ENCODE measurements at places on chromosomes 7 and 10.

- no peak for DNase-seq
These were observed 203.5 kb upstream of the PHF14 start for GRCh38 chr7:10770176-10770575.

- DNase-seq, result no peak
These were observed 276.0 kb downstream of the ARL4A start for GRCh38 chr7:12963435-12963834.

DNA sequence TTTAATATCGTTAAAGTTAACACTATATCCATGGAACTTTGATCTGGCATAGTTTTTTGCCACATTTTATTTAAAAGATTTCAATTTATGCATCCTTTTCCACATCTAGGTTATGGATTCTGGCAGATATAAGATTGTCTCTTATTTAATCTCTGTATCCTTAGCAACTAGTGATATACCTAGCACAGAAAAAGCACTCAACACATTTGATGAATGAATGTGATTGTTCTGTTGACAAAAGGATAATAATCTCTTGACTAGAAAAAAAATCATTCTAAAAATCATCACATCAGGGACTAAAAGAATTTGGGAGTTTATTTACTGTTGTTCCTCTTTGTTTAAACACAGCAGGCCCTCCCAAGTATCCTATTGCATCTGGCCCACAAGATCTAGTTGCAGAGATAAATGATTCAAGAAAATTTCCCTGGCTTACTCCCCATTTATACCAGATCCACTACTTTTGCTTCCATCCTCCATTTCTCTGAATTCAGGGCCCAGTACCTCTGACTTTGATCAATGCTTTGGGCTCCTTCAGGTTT lies 84.0 kb upstream of the C1GALT1 start:
- no peak for DNase-seq

- DNase-seq, result no peak
These were observed 266.5 kb upstream of the NPY start for GRCh38 chr7:24017519-24017918.

DNA sequence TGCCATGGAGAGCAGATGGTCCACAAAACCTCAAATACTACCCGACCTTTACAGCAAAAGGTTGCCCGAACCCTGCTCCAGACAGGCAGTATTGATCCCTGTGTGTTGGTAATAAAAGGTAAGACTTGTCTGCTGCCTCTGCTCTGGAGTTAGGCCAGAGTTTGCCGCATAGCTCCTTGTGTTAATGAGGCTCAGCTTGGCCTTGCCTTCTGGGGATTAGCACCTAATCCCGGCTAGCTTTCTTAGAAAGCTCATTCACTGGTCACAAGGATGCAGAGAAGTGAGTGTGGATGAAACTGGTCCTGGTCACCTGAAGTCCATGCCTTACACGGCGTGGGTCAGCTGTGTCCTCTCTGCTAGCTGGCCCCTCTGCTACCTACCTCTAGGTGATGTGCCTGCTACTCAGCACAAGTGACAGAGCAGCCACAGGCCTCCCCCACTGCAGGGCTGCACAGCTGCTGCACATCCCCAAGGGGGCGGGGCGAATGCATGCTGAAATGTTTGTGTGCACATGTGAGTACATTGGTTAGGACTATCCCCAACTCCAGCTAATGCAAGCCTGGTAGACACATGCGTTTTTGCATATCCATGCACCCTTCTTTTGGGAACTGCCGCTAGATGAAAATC lies 31.7 kb upstream of the SYPL1 start:
- DNase-seq, result no peak

GRCh38 chr7:15891151-15891881 lies 204.8 kb upstream of the MEOX2 start:
- peak; percentile 78 for DNase-seq

- DNase-seq, result no peak
These were observed 72.6 kb downstream of the PDSS1 start for GRCh38 chr10:26770069-26770468.

GRCh38 chr10:122503012-122503411 lies 41.7 kb downstream of the HTRA1 start:
- DNase-seq, result no peak

GRCh38 chr10:133225707-133226191 lies 4.3 kb upstream of the UTF1 start:
- DNase-seq, result no peak

- DNase-seq, result no peak
These were observed 27.0 kb downstream of the AUTS2 start for GRCh38 chr7:69625238-69625637.

DNA sequence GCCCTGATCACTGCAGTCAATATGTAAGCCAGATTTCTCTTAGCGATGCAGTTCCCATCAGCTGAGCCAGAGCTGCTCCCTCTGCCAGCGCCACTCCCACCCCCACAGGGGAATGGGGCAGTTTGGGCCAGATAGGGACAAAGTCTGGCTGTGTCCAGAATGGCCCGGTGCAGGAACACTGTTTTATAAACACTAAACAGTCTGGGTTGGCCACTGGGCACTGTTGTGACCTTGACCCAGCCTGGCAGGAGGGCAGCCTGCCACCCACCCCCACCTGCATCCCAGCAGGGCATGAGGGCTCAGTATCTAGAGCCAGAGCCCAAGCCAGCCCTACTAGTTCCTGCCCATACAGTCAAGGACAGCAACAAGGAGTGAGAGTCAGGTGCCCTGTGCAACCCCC lies 1.3 kb downstream of the OGDHL start:
- DNase-seq, result no peak

DNA sequence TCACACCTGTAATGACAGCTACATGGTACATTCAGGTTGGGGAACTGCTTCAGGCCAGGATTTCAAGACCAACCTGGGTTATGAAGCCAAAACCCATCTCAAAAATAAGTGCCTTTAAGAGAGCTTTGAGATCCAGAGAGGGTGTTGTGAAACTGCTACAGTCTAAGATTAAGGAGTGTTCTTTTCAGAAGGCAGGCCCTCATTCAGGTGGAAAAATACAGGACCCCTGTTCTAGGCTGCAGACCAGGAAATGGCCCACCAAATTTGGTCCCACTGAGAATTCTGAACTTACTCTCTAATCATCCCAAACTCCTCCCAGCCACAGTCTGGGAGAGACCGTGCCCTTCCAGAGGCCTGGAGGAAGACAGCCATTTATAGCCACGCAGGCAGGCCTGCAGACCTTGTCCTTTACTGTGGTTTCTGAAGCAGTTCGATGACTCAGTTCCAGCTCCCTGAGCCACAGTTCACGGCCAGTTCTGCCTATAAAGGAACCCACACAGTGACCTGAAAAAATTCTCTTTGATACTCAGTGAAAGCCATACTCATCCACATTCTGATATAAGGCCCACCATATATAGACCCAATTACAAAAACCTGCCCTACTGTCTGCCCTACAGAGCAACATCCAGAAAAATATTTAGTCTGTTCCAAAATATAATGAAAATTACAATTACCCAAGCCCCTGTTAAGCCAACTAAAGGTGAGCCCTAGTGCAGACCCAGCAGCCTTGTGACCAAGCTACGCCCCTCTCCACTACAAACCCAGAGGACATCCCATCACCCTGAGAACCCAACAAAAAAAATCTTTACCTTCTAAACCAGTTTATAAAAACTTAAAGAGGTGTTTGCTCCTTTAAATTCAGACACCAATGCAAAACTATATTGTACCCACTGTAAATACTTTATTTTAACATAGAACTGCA lies 21.2 kb downstream of the ZNF680 start:
- no peak for DNase-seq

DNA sequence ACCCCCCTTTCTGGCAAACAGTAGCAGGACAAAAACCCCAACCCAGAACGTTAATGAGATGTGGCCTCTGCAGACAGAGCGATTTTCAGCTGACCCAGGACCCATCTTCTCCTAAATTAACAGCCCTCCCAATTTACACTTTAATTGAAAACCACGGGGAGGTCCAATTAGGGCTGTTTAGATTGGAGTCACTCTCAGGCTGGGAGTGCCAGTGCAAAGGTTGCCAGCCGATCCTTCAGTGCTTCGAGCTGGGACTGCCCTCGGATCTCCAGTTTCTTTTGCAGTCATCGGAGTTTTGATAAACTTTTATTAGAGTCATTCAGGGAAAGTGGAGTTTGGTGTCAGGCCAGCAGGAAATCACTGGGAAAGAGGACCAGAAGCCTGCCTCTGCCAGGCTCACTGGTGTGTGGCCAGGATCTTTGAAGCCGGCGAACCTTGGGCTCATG lies 108.0 kb downstream of the DOCK1 start:
- no peak for DNase-seq

DNA sequence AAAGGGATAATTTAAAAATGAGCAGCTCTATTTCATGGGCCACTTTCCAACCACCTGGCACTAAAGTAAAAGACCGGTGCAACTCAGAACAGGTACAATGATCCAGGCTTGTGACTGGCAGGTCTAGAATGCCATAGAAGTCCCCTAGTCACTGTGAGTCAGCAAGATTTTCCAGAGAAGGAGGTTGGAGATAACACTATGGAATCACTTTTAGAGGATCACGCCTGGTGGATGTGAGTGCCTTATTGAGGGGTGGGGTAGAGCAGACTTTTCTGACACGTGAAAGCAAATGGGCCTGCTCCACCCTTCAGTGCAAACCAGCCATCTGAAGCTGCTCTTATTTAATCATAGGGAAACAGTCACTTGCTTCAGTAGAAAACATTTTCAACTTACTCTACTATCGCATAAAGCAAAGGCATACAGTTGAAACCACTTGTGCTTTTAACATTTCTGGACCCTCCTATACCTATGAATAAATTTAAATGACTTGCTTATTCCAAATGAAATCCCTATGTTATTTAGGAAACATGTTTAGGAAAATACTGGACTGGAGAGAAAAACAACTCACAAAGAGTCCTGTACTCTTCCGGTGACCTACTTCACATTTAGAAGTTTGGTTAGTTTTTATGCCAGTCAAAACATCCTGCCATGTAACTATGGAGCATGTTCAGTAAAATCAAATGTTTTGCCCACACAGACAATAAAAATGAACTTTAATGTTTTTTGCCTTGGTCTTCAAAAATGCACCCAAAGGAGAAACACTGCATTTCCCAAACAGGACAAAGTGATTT lies 21.5 kb upstream of the AKR1C1 start:
- DNase-seq, result no peak

DNA sequence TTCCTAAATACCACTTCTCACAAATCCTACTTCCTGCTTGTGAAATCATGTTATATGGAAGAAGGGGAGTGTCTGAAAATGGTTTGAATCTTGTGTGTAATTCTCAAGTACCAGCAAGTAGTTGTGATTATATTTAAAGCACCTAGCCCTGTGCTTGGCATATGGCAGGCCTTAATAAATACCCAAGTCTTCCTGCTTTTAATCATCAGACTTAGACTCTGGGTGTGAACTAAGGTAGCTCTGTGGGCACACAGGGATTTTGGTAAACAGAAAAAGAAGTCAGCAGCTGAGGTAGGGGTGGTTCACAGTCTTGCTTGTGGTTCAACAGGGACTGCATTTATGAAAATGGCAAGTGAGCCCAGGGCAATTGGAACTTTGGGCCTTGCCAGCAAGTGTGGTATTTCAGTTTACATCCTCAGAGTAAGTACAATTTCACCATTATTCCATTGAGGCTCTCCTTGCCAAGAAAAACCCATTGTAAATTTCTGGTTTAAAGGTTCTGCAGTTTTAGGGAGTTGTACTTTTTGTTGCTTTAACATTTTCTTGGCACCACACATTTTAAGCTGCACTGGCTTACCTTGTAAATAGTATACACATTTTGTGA lies 215.5 kb downstream of the AUTS2 start:
- no peak for DNase-seq

GRCh38 chr7:157922576-157922975 lies 585.8 kb downstream of the DNAJB6 start:
- no peak for DNase-seq

- DNase-seq, result no peak
These were observed 3.9 kb upstream of the GPRIN2 start for GRCh38 chr10:46560381-46560780.

GRCh38 chr7:105691082-105691679 lies 109.9 kb upstream of the EFCAB10 start:
- DNase-seq, result peak; percentile 69

DNA sequence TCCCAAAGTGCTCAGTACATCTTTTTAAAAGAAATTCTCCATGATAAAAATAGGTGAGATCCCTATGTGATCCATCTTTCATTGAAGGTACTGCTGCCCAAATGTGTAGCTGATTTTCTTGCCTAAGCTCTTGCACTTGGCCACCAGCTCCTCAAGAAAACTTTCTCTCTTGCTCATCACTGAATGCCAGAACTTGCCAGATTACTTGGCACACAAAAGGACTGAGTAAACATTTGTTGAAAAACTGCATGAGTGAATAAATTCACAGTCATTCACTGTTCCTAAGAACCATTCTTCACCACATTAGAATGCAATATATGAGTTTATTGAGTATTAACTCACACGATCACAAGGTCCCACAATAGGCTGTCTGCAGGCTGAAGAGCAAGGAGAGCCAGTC lies 99.9 kb downstream of the TRIL start:
- DNase-seq, result no peak

DNA sequence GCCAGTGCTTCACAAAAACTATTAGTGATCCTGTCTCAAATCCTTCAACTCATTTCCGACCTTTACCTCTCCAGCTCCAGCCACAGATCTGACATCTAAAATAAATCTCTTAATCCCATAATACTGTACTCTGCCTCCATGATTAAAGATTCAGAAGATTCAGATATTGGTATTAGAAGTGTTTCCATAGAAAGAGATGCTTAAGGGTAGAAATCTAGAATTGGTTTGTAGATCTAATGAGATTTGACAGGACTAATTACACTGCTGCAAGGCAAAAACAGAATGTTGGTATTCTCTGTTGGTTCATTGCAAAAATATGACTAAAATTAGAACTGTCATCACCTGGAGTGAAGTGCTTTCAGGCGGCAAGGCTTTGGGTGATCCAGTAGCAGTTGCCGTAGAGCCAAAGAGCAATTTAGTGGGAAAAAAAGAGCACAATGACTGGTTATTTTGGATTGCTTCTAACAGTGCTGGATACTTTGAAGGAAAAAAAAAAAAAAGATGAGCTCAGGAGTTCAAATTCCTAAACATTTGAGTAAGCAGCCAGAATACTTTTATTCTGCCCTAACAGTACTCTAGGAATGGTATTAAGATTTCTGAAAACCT lies 940.1 kb upstream of the SORCS1 start:
- peak; percentile 1 for DNase-seq

GRCh38 chr10:71812913-71813590 lies 38.0 kb downstream of the PSAP start:
- no peak for DNase-seq

DNA sequence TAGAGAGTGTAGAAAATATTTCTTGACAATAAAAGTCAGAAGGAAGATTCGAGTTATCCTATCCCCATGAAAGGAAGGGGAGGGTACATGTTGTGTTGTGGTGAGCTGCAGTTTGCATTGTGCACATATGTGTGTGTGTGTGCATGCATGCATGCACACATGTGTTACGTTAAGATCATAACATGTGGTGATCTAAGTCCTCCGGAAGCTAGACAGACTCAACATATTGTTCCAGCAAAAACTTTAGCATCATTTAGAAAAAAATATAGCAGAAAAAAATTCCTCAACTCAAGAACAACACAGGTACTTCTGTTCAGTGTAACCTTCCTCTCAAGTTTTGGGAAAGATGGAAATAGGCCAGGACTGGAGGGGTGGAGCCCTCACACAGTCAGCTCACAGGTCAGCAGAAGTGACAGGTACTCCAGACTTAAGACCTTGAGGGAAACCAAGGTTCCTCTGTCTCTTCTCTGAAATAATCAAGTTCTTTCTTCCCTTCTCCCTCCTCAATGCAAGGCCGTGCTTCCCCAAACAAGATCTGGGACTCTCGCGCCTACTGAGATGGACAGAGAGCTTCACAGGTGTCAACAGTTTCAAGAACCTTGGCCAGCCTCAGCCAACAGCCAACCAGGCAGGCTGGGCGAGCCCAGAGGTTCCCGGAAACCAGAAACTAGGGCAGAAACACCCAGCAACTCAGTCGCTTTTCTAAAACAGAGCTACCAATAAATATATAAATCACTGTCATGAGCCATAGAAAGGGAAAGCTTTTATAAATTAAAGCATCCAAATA lies 205.2 kb downstream of the FAM107B start:
- DNase-seq, result no peak

Measured in muscle of back (tissue), 13 donors.